ENCODE measurements at places on chromosomes 6 and 20.

DNA sequence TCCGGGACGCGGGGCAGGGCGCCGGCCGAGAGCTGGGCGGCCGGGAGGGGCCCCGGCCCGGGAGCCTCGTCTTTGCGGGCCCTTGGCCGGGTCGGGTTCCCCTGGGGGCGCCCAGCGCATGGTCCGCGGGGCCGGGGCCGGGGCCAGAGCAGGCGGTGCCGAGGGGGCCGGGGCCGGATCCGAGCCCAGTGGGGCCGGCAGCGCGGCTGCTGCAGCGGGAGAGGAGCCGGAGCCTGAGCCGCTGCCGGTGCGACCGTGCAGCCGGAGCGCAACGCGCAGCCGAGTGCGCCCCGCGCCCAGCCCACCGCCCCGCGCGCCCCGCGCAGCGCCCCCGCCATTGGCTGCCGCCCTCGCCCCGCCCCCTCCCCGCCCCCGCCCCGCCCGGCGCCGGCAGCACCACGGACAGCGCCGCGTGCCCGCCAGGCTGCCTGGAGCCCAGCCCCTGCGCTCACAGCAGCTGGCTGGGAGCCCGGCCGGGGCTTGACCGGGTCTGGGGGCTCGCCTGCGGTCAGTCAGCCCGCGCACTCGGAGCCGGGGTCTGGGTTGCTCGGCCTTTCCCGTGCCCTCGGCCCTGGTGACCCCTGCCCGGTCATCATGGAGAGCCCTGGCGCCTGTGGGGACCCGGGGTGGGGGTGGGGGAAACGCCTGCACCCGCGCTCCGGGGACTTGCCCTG, at the start of gene HRH3:
Gene HRH3, minus strand, starts transcription at position 287 of the 674 bp plus-strand sequence. CDS start 308 bp downstream, outside the sequence.
- peak; percentile 17 for DNase-seq

DNA sequence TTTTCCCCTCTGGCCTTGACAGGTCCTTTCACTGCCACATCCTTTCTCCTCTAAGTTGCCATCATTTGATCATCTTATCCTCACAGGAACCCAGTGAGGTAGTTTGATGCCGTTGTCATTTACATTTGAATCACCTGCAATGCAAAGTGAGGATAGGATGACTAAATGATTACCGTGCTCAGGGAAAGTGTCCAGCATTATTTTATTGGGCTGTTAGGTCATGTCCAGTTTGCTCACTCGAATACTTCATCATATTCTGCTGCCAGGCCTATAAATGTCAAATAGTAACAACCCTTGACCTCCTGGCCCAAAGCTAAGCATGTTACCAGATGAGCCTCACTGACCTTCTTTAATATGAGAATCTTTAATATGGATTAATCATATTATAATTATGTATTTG, 1068.7 kb upstream of the FLRT3 start:
- no peak for DNase-seq

DNA sequence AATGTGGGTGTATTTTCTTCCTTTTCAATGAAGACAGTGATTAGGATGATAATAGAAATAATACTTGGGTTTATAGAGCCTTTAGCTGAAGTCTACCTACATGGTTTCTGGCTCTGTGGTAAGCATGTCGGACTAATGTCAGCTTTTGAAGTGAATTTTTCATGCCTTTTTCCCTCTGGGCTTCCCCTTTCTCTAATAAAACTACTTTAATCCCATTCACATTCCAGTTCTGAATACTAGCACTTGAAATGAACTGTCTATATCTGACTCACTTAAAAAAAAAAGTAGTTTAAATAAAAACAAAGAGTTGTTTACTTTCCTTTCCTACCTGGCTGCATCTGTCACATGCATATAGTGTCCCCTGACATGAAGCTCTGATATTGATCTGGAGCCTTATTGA, 545.9 kb upstream of the FLRT3 start:
- DNase-seq: no peak

GRCh38 chr6:169019727-169020491, 233.7 kb downstream of the THBS2 start:
- no peak for DNase-seq

- DNase-seq: no peak
Measured at GRCh38 chr6:156336089-156336488, 441.1 kb upstream of the ARID1B start.

GRCh38 chr6:15754035-15754705, 91.3 kb upstream of the DTNBP1 start:
- no peak for DNase-seq

- DNase-seq: no peak
Measured at GRCh38 chr6:31041372-31041974, 31.2 kb downstream of the MUC22 start.

- no peak for DNase-seq
Measured at GRCh38 chr6:37809197-37809543, 10.4 kb upstream of the ZFAND3 start.

GRCh38 chr20:45685896-45686295, 15.9 kb upstream of the WFDC11 start:
- no peak for DNase-seq

GRCh38 chr20:2093159-2093781, 8.4 kb upstream of the STK35 start:
- DNase-seq: no peak

All from activated CD4-positive, alpha-beta T cell treated with anti-CD3 and anti-CD28 coated beads for 1 hour (primary cell).